NCI-H1417 (cell line): ENCODE measurements at places on chromosomes 1 and 21.

GRCh38 chr1:50930965-50931737 lies 28.9 kb downstream of the FAF1 start:
- no peak for DNase-seq

DNA sequence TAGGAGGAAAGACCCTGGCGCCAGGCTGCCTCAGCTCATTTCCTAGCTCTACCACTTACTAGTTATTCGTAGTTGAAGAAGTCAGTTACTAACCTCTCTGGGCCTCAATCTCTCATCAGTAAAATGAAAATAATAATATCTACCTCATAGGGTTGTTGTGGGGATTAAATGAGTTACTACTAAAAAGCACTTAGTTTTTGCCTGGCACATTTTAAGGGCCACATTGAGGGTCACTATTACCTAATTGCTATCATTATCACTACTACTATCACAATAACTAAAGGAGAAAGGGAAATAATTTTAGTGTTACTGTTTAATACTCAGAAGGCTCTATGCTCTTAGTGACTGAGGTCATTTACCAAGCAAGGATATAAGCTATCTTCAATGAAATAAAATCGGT lies 25.0 kb downstream of the TRIT1 start:
- no peak for DNase-seq

DNA sequence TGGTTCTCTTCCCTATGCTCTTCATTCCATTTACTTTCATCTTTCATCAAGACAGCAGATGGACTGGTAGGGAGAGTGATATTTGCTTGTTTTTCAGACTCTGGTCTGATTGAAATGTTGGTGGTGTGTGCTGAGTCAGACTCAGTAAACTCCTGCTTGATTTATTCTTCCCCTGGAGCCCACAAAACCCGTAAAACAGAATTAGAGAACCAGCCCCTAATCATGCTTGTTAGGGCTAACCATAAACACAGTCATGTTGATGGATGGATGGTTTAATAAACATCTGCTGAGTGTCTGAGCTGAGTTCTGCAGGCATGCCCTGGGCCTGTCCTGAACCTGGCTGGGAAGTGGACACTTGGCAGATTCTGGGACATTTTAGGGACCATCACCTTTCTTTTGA lies 24.8 kb downstream of the NOS1AP start:
- no peak for DNase-seq

GRCh38 chr1:73500154-73500553 lies 697.8 kb downstream of the LRRIQ3 start:
- no peak for DNase-seq

- DNase-seq = no peak
These were observed 27.0 kb upstream of the IGSF3 start for GRCh38 chr1:116694524-116694923.
